ENCODE measurements at places on chromosomes 1 and 21.

DNA sequence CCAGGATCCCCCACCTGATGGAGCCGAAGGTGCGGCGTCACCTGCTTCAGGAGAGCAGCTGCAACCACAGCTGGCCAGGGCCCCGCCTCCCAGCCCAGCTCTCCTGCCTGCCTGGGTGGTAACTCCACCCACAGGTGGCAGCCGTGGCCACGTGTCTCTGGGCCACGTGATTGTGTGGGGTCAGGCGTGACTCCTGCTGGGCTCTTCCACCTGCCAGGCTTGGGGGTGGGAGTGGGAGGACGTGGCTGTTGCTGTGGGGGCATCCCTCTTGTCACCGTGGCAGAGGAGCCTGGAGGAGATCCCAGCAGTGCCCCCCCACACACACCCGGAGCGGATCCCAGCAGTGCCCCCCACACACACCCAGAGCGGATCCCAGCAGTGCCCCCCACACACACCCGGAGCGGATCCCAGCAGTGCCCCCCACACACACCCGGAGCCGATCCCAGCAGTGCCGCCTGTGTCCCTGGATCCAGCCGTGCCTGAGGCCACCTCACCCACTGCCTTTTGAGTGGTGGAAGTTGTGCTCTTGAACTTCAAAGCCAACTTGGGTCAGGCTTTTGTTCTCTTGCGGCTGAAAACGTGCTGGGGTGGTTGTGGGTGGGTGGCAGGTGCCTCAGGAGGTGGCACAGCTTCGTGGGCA lies 32.2 kb downstream of the POFUT2 start:
- no peak for DNase-seq

DNA sequence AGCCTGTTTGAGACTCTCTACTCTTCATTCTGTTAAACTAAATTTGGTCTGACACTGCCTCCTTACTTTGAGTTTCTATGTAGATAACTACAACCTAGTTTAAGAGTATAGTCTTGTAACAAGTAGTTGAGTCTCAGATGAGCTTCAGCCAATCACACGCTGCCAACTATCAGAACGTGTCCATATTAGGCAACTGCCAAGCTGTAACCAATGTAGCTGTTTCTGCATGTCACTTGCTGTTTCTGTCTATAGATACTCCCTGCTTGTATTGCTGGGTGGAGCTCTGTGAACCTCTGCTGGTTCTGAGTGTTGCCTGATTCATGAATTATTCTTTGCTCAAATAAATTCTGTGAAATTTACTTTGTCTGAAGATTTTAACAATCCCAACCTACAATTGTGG lies 452.6 kb upstream of the NR5A2 start:
- DNase-seq: no peak

- DNase-seq: no peak
Measured at GRCh38 chr1:184903111-184903692, 71.1 kb downstream of the NIBAN1 start.

- DNase-seq: no peak
Measured at GRCh38 chr1:201636510-201636971, 97.6 kb downstream of the NAV1 start.

GRCh38 chr1:55078470-55078869 lies 39.1 kb downstream of the PCSK9 start:
- no peak for DNase-seq

DNA sequence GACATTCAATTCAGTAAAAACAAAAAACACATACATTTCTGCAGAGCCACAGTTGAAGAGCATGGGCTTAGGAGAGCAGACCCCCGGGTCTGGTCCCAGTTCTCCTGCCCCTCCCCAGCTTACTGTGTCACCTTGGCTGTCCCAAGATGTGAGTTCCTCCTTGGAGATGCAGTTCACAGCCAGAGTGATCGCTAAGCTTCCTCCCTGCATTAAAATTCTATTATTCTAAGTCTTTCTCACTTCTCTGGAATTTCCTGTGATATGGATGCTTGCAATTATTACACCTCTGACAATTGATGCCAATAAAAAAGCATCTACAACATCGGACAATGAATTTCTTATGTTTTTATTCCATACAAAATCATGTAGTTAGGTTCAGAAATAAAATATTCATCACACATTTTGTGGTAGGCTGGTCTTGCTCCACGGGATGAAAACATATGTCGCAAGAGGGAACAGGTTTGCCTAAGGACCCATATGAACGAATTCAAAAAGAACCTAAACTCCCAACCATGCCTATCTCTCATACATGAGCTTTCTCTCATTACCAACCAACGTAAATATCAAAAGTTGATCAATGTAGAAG lies 328.5 kb upstream of the RUNX1 start:
- no peak for DNase-seq

DNA sequence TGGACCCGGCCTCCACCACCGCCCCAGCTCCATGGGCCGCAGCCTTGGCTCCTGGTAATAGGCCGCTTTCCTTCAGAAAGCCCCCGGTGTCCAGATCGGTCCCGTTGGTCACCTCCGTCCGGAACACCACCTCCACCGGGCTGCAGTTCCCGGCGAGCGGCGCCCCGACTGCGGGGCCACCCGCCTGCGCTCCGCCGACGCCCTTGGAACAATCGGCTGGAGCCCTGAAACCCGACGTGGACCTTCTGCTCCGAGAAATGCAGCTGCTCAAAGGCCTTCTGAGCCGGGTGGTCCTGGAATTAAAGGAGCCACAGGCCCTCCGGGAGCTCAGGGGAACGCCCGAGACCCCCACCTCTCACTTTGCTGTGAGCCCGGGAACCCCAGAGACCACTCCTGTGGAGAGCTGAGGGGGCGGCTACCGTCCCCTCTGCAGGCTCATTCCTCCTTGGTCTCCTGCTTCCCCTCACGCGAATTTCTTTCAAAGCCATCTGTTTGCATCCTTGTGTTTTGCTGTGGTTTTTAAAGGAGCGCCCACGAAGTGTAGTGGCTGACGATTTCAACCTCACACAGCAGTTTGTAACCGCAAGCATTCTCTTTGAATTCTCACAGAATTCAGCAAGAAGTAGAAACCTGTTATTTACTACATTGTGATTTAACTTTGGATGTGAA lies 6.0 kb downstream of the FCRLB start:
- DNase-seq: no peak
